ENCODE measurements at places on chromosomes 1 and 21. TPM values are rescaled to one million over a fixed set of nuclear protein-coding genes. Genes with fewer than 3 reads are reported as not detected.

Gene LRRIQ3
- polyA plus RNA-seq, result 0.56 TPM

Gene REG4
- polyA plus RNA-seq, result not detected

Gene TMEM200B
- polyA plus RNA-seq, result 12.6 TPM

Gene KRTAP19-3
- polyA plus RNA-seq, result not detected

Gene OPTC
- not detected for polyA plus RNA-seq

DNA sequence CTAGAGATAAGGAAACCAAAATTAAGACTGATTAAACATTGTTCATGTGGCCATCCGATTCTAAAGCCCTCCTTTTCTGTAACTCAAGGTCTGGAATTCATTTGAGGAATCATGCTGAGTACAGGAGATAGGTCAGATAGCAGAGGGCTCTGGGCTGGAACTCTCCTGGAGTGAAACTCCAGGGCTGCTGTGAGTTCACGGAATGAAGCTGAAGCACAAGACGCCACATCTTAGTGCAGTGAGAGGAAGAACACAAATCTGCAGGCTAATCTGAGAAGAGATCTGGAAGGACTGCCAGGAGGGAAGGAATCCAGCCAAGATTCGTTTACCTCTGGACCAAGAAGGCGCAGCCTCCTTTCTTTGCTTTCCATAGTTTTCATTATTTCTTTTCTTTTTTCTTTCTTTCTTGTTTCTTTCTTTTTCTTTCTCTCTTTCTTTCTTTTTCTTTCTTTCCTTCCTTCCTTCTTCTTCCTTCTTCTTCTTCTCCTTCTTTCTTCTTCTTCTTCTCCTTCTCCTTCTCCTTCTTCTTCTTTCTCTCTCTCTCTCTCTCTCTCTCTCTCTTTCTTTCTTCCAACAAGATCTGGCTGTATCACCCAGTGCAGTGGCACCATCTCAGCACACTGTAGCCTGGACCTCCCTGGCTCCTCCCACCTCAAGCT, 74.8 kb upstream of the ATP1B1 start:
- DNase-seq, result peak; percentile 21

DNA sequence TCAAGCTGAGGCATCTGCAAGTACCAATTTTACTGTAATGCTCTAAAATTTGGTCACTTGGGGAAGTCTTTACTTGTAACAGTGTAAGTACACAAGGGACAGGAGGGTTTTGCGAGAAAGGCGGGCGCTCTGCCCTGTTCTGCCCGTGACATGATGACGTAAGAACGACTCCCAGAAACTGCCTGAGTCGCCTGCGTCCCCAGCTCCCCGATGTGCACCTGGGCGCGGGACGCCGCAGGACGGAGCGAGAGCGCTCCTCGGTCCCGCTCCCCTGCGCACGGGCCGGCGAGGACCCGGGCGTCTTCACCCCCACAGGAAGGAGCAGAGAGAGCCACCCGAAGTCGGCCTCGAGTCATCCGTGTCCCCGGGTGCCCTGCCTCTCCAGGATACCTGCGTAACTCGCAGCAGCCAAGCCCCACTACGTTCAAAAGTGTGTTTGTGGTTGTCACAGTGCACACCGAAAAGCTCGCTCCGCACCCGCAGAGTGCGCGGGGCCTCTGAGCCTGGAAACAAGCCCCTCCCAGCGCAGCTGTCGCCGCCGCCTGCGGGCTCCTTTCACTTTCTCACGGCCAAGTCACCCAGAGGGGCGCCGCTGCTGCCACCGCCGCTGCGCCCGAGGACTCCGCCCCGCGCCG, 3.3 kb upstream of the ZBTB18 start:
- peak; percentile 48 for DNase-seq

- no peak for DNase-seq
Observed at GRCh38 chr1:176692431-176692830, 229.5 kb downstream of the PAPPA2 start.

DNA sequence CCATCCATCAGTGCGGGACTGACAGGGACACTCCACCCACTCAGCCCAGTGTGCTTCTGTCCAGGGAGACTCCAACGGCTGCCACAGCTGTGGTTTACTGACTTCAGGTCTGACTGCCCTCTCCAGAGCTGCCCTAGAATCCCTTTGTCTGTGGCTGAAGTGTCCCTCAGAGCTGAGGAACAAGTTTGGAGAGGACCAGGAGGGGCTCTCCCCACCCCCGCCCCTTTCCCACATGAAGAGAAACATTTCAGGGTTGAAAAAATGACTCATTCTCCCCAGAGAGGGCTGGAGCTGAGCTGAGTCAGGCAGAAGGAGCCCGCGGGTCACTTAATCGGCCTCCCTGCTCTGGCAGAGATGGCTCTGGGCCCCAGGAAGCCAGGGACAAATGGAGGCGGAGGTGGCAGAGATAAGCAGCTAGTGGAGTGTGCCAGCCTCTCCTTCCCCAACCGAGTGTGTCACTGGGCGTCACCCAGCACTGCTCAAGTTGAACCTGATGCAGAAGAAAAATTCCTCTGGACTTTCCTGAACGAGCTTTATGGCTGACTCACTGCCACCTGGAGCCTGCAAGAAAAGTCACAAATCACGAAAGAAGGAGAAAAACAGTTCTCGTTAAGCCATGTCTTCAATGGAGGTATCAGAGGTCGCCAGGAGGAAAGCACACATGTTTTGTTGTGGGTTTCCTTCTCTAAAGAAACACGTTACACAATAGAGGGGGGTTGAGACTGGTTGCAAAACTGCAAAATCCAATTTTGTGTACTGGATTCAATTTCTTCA, 34.3 kb upstream of the ECE1 start:
- DNase-seq, result peak; percentile 92

All from fibroblast of lung (primary cell).